ENCODE measurements at places on chromosomes 3 and 15.

DNA sequence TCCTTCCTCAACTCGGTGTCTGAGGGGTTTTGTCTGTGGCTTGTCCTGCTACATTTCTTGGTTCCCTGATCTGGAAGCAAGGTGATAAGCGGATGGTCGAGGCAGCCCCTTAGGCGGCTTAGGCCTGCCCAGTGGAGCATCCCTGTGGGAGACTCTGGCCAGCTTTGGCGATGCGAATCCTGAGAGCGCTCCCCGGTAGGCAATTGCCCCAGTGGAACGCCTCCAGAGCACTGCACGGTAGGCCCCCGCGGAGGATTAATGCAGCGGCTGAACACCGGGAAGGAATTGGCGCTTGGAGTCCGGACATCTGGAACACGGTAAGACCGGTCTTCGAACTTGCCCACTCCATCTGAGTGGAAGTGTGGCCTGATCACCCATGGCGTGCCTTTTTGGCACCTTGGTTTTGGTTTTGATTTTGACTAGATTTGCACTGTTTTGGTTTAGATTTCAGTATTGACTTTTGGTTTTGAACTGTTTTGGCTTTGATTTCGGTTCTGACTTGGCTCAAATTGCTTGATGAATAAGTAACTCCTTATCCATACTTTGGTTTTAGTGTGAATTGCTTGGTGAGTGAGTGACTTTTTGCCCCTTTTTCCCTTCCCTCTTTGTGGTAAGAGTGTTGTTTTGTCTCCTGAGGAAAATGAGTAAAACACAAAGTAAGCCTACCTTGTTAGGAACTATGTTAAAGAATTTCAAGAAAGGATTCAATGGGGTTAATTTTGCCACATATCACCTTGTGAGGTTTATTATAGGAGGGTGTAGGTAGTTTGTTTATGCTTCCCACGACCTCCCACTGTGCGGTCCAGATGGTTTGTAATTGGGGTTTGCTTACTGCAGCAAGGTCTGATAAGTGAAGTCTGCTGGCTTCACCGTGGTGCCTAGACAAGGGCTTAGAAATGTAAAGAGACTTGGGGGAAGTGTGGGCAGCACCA, 27.1 kb upstream of the GPR156 start:
- no peak for DNase-seq

- DNase-seq: peak; percentile 95
Observed at GRCh38 chr3:57555738-57556458, at the start of gene PDE12. TSS of gene PDE12 (plus strand) at chr3:57556274. CDS start at chr3:57556380, 106 bp downstream.

GRCh38 chr15:48084759-48085590, 35.8 kb upstream of the SLC24A5 start:
- DNase-seq: peak; percentile 49

DNA sequence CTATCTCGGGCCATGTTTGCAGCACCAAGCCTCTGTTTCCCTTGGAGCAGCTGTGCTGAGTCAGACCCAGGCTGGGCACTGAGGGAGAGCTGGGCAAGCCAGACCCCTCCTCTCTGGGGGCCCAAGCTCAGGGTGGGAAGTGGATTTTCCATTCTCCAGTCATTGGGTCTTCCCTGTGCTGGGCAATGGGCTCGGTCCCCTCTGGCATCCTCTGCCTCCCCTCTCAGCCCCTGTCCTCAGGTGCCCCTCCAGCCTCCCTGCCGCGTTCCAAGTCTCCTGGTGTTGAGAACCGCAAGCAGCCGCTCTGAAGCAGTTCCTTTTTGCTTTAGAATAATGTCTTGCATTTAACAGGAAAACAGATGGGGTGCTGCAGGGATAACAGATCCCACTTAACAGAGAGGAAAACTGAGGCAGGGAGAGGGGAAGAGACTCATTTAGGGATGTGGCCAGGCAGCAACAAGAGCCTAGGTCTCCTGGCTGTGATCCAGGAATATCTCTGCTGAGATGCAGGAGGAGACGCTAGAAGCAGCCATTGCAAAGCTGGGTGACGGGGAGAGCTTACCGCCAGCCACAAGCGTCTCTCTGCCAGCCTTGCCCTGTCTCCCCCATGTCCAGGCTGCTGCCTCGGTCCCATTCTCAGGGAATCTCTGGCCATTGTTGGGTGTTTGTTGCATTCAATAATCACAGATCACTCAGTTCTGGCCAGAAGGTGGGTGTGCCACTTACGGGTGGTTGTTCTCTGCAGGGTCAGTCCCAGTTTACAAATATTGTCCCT, 1.2 kb downstream of the RHO start:
- DNase-seq: no peak

GRCh38 chr15:42876224-42876623, 44.4 kb downstream of the TTBK2 start:
- DNase-seq: peak; percentile 5

DNA sequence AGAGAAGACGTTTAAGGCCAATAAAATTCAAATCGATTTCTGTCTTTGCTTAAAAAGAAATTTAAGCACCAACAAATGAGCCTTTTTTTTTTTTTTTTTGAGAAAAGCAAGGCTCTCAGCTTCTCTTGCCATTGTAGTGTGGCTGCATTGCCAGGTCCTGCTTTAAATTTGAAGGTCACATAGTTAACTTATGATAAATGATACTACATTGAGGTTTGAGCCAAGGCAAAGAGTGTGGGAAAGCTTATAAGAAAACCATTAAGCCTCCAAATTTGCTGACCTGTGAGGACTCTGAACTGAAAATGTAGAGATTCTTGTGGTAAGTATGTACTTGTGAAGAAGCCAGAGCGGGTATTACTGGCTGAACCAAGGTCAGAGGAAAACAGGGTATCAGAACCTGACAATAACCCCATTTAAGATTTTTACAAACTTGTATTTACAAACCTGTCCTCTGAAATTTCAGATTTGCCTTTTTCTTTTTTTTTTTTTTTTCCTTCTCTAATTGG, 519.7 kb upstream of the RGMA start:
- DNase-seq: no peak

DNA sequence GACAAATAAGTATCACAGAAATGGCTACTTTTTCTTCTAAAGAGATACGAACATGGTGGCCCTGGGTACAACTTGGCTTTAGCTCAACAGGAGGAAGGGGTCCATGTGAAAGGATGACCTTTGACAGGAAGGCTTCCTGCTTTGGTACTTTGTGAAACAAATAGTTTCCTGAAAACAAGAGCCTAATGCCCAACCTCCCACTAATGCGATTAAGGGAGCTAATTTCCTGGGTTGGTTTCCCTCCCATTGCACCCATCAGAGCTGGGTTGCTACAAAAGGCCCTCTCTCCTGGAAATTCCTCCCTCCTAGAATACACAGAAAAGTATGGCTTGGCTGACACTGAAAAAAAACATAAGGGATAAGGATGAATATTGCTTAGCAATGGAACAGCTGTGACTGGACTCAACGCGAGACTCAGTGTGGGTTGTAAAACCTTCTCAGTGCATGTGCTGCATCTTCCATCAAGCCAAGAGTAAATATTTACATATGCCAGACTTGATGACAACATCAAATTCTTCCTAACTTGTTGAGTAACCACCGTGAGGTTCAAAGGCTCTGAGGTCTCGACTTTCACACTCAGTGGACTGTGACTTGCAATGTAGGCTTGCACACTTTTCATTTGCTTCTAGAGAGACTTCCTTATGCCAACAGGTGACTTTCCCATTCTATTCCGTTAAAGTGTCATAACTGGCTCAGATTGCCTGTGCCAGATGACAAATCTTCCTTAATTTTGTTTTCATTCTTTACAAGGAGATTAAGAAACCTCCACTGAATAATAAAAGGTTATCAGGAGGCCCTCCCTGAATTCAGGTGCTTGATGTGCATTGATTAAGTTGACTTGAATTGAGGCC, 60.1 kb downstream of the ADAMTS9 start:
- no peak for DNase-seq

DNA sequence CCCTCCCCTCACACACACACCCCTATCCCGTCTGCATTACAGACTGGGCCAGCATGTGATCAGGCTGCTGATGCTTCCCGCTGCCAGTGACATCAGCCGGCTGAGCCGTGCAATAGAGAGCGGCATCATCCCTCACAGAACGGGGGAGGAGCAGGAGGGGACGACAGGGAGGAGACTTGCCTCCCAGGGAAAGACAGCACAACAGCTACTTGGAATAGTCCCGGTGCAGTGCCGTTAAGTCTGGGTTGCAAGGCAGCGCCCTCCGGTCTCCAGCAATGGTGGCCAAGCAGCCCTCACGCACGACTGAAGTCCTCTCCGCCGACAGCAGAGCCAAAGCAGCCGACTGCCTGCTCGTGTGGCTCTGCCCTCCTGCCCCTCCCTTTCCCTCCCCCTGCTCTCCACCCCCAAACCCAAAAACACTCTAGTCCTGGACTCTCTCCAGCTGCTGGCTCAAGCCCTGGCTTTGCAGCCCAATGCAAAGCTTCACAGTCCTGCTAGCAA, 31.5 kb upstream of the RPS17 start:
- peak; percentile 38 for DNase-seq

GRCh38 chr3:134552784-134553183, 66.9 kb downstream of the CEP63 start:
- no peak for DNase-seq

- DNase-seq: no peak
Observed at GRCh38 chr3:156432563-156432962, 122.4 kb downstream of the SSR3 start.

DNA sequence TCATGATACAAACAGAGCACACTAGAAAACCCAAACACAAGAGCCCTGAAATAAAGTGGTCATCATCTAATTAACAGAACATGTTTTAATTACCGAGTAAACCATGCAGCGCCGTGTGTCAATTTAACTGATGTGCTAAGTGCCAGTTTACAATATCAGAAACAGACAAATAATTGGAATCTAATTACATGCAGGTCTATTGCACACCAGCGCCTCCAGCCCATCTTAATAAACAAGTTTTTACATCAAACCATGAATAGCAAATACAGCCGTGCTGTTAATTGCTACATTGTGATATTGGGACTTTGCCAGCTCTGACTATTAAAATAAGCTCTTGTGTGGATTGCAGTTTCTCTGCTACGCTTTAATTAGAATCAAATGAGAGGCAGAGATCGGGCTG, 510.2 kb upstream of the MDFIC2 start:
- no peak for DNase-seq

GRCh38 chr3:107973961-107974360, 116.9 kb downstream of the CD47 start:
- no peak for DNase-seq

- DNase-seq: peak; percentile 20
Observed at GRCh38 chr15:76060118-76060989, 569 bp downstream of the TMEM266 start.

GRCh38 chr3:38805765-38806386, 10.1 kb downstream of the SCN10A start:
- peak; percentile 92 for DNase-seq

DNA sequence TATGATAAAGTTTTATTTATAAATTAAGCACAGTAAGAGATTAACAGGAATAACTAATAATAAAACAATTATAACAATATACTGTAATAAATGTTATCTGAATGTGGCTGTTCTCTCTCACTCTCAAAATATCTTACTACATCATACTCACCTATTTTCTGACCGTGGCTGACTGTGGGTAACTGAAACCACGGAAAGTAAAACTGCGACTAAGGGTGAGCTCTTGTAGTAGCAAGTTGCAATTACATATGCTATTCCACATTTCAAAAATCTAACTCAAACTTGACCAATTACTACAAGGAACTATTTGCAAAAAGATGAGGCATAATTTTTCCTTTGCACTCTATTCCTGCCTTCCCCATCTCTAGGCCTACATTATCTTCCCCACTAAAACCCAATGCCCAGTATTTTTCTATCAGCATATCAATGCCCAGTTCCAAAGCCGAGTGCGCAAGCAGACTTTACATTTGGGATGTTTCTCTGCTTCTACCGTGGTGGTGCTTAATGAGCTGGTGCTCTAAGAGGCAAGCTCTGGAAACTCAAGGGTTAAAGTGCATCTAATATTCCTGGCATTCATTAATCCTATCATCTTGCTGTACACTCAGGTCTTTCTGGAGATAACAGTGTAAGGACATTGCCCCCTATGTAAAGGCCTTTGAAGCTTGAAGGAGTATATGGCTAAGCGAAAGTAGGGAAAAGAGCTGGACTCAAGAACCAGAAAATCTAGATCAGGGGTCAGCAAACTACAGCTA, 6.7 kb downstream of the PCYT1A start:
- no peak for DNase-seq

DNA sequence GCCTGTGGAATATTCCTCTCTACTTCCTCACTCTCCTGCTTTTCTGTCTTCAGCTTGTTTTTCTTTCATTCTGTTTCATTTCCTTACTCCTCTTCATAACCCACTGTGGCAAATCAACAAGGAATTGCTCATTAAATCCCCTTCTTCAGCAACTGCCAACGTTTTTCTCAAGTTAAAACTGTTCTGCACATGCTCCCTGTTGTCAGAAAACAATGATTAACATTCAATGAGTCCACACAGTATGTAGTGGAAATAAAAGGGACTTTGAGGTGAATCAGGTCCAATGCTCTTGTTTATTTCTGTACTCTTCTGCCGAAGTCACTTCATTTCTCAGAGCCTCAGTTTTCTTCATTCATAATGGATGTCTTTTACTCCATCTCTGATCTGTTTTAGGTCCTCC, 11.9 kb upstream of the ROBO2 start:
- DNase-seq: no peak

DNA sequence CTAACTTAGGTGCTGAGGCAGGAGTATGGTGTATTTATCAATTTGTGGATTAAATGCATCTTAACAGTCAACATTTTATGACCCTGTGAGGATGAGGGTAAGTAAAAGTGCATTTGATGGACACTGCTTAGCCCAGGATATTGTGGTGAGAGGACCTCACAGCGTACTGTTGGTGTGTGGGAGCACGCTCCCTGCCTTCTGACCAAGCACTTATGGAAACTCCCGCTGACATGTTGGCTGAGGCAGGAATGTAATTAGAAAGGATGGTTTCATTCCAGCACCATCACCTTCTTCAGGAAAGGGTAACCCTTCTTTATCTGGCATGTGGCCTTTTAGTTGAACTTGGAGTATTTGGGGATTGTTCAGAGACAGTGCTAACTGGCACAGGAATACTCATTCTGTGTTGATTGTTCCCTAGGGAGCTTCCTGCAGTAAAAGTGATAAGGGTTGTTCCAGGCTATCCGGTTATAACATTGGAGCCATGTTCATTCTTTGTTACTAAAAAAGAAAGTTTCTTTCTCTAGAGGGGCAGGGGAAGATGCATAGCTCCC, 11.7 kb upstream of the FSTL1 start:
- DNase-seq: no peak

GRCh38 chr3:87706176-87706575, 352.6 kb downstream of the CGGBP1 start:
- peak; percentile 18 for DNase-seq

Data from hematopoietic multipotent progenitor cell treated with erythropoietin and hydrocortisone succinate and interleukin-3 and kit ligand, for 4 days (in vitro differentiated cells).